Activated CD8-positive, alpha-beta memory T cell treated with anti-CD3 and anti-CD28 coated beads, Interleukin-2, amount 10 ng/mL, durations not matched to agents 7 days and 5 days (primary cell): ENCODE measurements at places on chromosomes 4 and X. TPM values are rescaled to one million over a fixed set of nuclear protein-coding genes. Genes with fewer than 3 reads are reported as not detected.

DNA sequence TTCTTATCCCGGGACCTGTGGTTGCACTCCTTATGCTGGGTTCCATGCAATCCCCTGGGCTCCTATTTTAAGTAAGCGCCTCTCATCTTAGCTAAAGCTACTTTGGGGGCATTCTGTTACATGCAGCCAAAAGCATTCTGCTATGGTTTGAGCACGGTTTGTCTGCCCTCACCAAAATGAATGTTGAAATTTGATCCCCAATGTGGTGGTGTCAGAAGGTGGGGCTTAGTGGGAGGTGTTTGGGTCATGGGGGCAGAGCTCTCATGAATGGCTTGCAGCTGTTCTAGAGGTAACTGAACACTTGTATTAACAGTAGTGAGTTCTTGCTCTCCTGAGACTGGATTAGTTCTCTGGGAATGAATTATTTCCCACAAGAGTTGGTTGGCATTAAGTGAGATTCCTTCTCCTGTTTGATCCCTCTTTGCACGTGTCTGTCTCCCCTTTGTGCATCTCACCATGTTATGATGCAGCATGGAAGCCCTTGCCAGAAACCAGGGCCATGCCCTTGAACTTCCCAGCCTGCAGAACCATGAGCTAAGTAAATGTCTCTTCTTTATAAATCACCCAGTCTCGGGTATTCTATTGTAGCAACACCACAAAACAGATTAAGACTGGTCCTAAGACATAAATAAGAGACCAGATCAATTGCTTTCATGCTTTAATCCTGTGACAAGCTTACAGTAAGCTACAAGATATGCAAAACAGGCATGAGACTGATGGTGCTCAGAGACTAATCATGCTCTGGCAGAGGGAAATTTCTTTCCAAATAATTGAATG lies 141.8 kb downstream of the TSPAN5 start:
- H3K4me3 ChIP-seq: no peak overlapping the region
- H3K27me3 ChIP-seq: no peaks in the 10 kb centered on the region
- no peak overlapping the region for H3K27ac ChIP-seq
- peaks cover 18% of the 10 kb centered on the region for H3K36me3 ChIP-seq

DNA sequence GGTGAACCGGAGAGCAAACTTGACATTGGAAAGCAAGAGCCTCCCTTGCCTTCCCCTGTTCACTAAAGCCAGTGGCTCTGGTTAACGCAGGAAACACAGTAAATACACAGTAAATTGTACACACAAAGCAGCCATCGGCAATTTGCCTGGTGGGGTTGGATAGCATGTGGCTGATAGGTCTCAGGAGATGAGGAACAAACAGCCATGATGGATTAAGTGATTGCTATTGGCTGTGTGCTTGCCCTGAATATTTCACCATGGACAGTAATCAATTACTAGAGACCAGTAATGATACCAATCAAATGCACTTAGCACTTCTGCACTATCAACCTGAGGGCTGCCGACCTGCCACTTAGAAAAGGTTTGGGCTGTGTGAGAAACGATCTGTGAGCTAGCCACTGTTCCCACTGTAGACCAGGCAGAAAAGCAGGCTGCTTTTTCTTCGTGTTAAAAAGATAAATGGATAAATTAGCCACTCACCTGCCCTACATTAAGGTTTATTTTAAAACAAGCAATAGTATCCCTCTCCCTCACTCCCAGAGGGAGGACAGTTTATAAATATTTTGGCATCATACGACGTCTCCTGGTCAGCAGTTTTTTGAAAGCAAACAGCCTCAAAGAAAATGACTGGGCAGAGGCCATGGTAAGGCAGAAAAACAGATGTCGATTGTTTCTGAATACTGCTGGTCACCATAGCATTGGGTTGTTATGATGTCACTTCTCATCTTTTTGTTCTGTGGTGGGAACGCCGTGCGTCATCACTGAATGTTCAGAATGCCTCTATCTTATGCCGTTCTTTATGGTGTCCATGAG lies 167.1 kb downstream of the MAML3 start:
- H3K4me1 ChIP-seq: peaks cover 7% of the 10 kb centered on the region
- peaks cover 24% of the 10 kb centered on the region for H3K27me3 ChIP-seq
- H3K27ac ChIP-seq: no peak overlapping the region
- H3K36me3 ChIP-seq: peaks cover 5% of the 10 kb centered on the region
- no peak for DNase-seq
- no peak overlapping the region for H3K4me3 ChIP-seq

GRCh38 chr4:9894644-9895332 lies 113.4 kb downstream of the DRD5 start:
- no peak for DNase-seq
- no peaks in the 10 kb centered on the region for H3K4me1 ChIP-seq
- peaks cover 32% of the 10 kb centered on the region for H3K27me3 ChIP-seq
- no peak overlapping the region for H3K4me3 ChIP-seq
- no peaks in the 10 kb centered on the region for H3K36me3 ChIP-seq
- H3K27ac ChIP-seq: no peak overlapping the region

DNA sequence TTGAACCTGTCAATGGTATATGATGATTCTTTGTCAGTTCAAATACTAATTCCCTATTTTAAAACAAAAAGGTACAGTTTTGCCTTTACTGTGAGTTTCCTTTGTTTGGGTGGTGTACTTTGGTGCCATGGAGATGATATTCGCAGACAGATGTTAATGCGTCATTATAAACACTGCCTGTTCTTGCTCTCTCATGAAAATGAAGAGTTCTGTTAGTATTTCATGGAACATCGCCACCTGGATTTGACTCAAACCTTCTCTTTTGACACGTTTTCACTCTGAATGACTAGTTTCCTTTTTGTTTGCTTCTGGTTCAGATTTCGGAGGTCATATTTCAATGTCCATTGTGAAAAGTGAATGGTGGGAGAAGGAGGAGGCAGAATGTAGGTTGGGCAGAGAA lies 6.9 kb upstream of the CTSO start:
- peaks cover 6% of the 10 kb centered on the region for H3K27me3 ChIP-seq
- no peak for DNase-seq
- H3K36me3 ChIP-seq: no peaks in the 10 kb centered on the region

- DNase-seq: peak; percentile 81
- H3K4me3 ChIP-seq: peak overlapping the region; percentile 68
- no peaks in the 10 kb centered on the region for H3K36me3 ChIP-seq
- H3K27ac ChIP-seq: peak overlapping the region; percentile 82
Observed at GRCh38 chr4:77193511-77194102, 36.6 kb downstream of the CCNG2 start.

GRCh38 chr4:154435895-154436294 lies 55.7 kb downstream of the DCHS2 start:
- H3K36me3 ChIP-seq: no peaks in the 10 kb centered on the region
- DNase-seq: no peak
- no peak overlapping the region for H3K4me3 ChIP-seq
- no peaks in the 10 kb centered on the region for H3K4me1 ChIP-seq

DNA sequence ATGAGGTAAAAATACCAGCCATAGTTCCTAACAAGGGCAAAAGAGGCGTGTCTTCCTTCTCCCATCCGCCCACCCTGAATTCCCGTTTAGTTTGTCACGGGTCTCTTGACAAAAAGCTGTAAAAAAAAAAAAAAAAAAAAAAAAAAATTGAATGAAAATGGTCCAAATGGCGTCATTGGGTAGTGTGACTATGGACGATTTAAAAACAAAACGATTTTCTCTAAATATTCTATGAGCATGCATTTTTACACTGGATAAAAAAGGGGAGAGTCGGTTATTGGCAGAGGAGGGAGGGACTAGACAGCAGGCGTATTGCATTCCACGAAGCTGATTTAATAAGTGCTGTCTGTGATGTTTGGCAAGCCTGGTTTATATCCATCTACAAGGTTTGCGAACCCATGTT lies at the start of gene FAM133A:
Gene FAM133A (plus strand): TSS at position 338 of the 403 bp plus-strand sequence. CDS start 35,214 bp downstream, outside the sequence.
- H3K27ac ChIP-seq: peak within 1 kb of the TSS; percentile 80
- no peak for DNase-seq
- H3K36me3 ChIP-seq: no peaks in the 10 kb centered on the region
- peaks cover 1% of the 10 kb centered on the region for H3K4me1 ChIP-seq
- peak within 1 kb of the TSS; percentile 84 for H3K4me3 ChIP-seq

GRCh38 chr4:80336582-80336981 lies 1.1 kb downstream of the CFAP299 start:
- H3K4me1 ChIP-seq: peaks cover 10% of the 10 kb centered on the region
- H3K27me3 ChIP-seq: peaks cover 22% of the 10 kb centered on the region
- no peaks in the 10 kb centered on the region for H3K36me3 ChIP-seq
- H3K27ac ChIP-seq: no peak overlapping the region
- DNase-seq: no peak

DNA sequence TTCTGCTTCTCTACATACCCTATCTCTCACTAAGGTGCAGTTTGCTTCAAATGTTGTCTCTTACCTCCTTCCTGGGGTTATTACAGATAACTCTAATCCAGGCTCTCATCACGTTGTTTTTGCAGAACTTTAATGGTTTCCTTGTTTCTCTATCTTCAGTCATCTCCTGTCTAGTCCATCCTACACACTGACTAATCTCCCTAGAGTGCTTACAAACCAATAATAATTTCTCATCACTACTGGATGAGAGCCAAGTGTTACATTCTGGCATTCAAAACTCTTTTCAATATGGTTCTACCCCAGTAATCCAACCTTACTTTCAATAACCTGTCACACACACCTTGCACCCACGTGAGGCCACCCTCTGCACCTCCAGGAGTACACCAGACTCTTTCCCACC lies 86.1 kb downstream of the SYNPO2 start:
- no peak for DNase-seq
- H3K27me3 ChIP-seq: no peaks in the 10 kb centered on the region
- H3K27ac ChIP-seq: no peak overlapping the region

GRCh38 chrX:116285501-116285900 lies 115.0 kb downstream of the AGTR2 start:
- no peak for DNase-seq
- H3K4me1 ChIP-seq: no peaks in the 10 kb centered on the region
- no peak overlapping the region for H3K4me3 ChIP-seq
- H3K27ac ChIP-seq: no peak overlapping the region
- H3K27me3 ChIP-seq: no peaks in the 10 kb centered on the region

The LINC00632 gene
- 4.8 TPM for total RNA-seq

The TRAM1L1 gene
- total RNA-seq: not detected
